ENCODE measurements at places on chromosomes 3 and 15. TPM values are rescaled to one million over a fixed set of nuclear protein-coding genes. Genes with fewer than 3 reads are reported as not detected.

The VIPR1 gene
- 5.6 TPM for total RNA-seq

The GOLGA8R gene
- 0.33 TPM for total RNA-seq

The PTH1R gene
- not detected for total RNA-seq

The PAQR9 gene
- total RNA-seq: not detected

The SNTN gene
- total RNA-seq: not detected

Measured in fibroblast of the aortic adventitia (primary cell).